ENCODE measurements at places on chromosomes 11 and 22.

- DNase-seq, result no peak
Observed at GRCh38 chr11:79942646-79943045, 501.8 kb upstream of the TENM4 start.

DNA sequence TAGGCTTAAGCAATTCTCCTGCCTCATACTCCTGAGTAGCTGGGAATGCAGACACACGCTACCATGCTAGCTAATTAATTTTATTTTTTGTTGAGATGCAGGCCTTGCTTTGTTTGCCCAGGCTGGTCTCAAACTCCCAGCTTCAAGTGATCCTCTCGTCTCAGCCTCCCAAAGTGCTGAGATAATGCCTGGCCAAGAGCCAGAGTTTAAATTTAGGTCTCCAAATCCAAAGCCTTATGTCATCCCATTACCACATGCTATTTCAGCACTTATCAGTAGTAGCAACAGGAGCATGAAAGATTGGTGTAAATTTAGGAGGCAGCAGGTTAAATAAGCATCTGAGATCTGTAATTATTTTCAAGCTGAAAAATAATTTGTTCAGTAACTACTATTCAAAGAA lies 326.1 kb upstream of the ANO5 start:
- no peak for DNase-seq

DNA sequence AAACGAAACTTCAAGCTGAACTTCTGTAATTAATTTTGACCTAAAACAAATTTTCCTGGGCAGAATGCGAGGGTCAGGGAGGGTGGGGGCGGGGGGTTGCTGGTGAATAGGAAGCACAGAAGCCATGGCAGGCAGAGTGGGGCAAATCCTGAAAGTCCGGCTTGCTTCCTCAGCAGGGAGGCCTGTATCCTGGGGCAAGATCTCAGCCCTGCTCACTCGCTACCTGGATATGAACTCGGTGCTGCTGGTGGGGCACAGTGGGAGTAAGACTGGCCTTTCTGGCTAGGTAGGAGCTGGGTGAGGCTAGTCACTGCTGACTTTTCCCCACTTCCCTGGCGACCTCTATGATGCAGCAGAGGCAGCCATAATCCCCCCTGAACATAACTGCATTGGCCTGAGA lies 168.9 kb upstream of the CHORDC1 start:
- no peak for DNase-seq

- DNase-seq, result no peak
Observed at GRCh38 chr22:29755889-29756288, 10.9 kb downstream of the ZMAT5 start.

DNA sequence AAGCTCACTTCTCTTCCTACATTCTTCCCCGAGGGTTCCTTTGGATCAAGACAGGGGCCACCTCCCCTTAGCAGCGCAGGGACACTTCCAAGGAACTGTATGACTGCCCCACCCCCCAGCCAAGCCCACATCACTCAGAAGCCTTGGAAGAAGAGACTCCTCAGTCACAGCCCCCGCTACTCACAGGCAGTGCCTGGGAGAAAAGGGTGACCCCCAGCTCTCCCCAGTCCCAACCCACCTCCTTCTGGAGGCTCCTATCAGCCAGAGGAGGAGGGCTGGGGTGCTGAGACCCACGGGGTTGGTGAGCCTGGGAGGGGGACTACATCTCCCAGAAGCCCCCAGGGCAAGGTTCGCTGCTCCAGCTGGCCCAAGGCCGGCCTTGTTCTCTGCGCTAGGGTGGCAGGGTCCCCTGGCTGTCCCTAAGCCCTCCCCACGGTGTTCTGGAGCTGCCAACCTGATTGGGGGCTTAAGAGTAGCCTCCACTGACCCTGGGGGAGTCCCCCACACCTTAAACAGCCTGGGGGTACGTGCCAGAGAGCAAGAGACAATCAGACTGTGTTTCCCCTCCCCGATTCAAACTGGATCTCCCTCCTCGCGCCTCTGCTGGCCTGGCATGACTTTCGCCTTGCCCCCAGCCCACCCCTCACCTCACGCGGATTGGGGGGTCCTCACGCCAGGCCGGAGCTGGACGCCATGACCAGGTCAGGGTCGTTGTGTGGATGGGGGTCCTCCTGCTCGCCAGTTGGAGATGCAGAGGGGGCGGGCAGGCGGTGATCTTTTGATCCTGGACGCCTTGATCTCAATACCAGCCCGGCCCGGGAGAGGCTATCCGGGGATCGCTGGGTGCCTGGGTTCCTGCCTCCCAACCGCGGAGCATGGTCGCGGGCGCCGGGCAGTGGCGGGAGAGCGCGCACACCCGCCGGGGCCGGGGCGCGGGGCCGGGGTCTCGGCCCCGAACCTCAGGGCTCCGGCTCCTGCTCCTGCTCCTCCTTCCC lies 838 bp downstream of the BCL9L start:
- DNase-seq, result no peak

GRCh38 chr11:61587951-61588727 lies 7.3 kb upstream of the SYT7 start:
- no peak for DNase-seq

GRCh38 chr11:111357150-111358037 lies 21.7 kb downstream of the POU2AF1 start:
- DNase-seq, result no peak

DNA sequence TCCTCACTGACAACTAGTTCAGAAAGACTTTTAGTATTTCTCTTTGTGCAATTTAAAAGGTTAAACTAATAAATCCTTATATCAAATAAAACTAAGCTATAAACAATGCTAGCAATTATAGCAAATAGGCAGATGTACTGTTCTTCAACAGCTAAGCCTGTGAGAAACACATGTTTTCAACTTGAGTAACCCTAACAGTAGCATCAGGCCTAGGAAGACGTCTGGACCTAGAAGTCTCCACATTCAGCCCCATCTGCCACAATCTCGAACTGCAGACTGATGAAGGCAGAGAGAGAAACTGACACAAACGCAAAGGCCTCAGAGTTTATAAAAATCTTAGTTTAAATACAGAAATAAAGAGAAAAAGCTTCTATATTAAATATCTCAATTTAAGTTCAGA lies 2.5 kb downstream of the ST13 start:
- DNase-seq, result no peak

DNA sequence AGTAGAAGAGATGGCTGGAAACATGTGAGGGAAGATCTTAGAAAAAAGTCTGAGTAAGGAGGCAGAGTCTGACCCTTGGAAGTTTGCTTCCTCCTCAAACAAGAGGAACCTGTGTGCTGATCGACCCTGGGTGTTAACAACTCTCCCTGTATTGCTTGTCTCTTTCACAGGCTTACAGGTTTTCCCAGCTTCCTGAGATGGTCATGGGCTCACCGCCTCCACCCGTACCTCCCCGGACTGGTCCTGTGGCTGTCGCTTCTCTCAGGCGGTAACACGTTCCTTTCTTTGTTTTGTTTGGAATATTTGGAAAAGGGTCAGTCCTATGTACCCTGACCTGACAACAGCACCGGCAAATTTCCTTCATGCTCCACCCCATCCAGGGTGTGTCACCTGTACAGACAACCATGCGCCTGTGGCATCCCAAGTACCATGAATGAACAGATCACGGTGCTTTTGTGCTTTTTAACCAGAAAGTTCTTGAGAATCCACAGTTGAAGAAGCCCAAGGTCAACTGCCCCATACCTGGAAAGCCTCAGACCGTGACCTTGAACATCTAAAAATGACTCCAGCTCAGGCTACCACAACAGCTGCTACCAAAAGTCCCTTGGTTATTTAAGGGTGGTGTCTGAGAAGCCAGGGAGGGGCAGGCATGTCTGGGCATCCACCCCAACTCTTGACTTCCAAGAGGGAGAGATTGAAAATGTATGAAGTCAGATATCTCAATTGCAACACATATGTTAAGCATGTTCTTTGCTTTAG lies 44.6 kb downstream of the C11orf91 start:
- no peak for DNase-seq

DNA sequence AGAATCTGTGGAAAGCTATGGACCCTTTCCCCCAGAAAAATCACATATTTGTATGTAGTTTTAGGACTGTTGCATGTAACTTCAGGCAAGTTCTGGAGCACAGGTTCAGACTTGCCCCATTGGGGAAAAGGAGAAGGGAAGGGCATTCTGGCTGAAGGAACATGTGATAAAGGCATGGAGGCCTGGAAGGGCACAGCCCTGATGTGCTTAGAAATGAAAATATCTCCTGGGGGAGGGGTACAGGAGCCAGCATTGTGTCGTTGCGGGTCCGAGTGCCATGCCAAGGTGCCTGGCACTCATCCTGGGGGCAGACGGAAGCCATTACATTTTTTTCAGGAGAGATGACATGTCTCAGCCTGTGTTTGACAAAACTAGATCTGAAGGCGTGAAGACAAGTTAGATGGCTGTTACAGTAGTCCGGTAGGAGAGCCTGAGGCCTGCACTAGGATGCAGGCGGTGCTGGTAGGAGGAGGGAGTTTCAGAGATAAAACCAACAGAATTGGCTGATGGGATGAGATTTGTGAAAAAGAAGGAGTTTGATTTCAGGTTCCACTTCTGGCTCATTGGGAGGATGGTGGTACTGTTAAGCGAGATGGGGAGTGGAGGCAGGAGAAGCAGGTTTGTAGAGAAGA lies 96.9 kb downstream of the TEAD1 start:
- DNase-seq, result no peak

- no peak for DNase-seq
Observed at GRCh38 chr11:100557830-100558611, 129.1 kb upstream of the ARHGAP42 start.

GRCh38 chr22:38737302-38738060 lies 18.3 kb downstream of the SUN2 start:
- DNase-seq, result no peak

DNA sequence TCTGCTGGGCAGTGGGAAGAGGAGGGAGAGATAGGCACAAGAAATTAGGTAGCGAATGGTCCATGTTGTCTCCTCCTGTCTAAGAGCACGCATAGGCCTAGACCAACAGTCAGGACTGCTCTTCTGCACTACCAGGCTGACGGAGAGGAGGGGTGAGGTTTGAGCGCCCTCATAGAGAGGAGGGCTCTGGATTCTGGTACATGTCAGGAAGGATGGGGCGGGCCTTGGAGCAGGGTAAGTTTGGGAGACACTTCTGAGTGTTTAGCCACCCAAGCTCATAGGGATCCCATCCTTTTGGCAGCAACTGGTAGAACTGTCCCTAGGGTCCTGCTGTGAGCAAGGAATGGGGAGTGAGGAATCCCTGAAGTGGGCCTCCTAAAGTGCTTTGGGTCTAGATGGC lies 60.4 kb downstream of the KCNC1 start:
- DNase-seq, result no peak

- peak; percentile 20 for DNase-seq
Observed at GRCh38 chr22:27668828-27669797, 132.4 kb downstream of the MN1 start.

- no peak for DNase-seq
Observed at GRCh38 chr11:25775603-25776002, 556.3 kb upstream of the ANO3 start.

GRCh38 chr22:27057717-27058116 lies 400.3 kb downstream of the MIAT start:
- no peak for DNase-seq

GRCh38 chr22:37802310-37803194 lies 5.2 kb upstream of the GCAT start:
- DNase-seq, result no peak

GRCh38 chr11:271319-271715 lies 6.9 kb upstream of the NLRP6 start:
- no peak for DNase-seq

- DNase-seq, result no peak
Observed at GRCh38 chr11:126914166-126914565, 86.4 kb downstream of the KIRREL3 start.

GRCh38 chr11:78190374-78190773 lies 1.7 kb downstream of the USP35 start:
- DNase-seq, result no peak

DNA sequence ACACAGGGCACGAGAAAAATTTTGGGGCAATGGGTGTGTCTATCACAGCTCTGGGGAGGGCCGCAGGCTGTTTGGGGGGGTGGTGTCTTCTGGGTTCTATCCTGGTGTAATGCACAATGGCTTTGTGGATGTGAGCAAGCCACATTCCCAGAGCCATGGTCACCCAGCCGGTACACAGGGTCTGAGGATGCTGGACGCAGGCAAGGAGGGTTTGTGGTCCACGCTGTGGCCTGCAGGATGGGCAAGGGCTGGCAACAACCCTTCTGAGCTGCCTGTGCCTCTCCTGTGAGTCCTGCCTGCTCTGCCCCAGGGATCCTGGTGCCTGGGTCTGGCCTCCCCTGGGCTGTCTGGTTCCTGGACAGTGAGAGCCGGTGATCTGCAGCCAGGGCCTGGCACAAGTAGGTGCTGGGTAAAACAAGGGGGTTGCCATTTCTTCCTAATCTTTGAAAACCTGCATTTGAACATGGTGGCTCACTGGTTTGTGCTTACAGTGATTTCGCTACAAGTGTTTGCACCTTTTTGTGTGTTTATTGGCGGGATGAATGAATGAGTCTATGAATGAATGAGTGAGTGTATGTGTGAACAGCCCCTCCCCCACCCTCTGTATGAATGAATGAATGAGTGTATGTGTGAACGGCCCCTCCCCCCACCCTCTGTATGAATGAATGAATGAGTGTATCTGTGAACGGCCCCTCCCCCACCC lies 4.4 kb upstream of the MRPL23 start:
- no peak for DNase-seq

DNA sequence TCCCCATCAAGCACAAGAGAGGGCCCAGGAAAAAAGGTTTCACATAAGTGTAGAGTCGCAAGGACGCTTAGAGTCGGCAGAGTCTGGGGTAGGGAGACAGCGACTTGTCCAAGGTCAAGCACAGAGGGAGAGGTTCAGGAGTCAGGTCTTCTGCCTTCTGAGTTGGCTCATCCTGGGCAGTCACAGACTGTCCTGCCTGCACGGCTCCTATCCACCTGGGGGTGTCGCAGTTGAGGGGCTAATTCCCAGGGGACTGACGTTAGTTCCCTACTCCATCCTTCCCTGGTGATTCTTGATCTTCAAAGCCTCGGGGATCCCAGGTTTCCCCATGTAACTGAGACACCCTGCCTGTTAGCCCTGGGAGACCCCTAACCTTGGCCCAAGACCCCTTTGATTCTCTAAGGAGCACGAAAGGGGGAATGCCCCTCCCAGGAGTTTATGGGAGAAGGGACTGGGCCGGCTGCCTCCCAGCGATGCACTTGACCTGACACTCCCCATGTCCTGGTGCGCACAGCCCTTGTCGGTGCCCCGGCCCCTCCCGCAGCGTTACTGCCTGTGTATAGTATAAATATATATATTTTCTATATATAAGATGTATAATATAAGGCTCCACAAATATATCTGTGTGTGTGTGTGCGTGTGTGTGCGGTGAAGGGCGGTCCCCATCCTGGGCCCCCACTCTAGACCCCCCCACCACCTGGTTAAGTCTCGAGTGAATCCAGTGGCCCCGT lies 14.7 kb upstream of the TAB1 start:
- no peak for DNase-seq

DNA sequence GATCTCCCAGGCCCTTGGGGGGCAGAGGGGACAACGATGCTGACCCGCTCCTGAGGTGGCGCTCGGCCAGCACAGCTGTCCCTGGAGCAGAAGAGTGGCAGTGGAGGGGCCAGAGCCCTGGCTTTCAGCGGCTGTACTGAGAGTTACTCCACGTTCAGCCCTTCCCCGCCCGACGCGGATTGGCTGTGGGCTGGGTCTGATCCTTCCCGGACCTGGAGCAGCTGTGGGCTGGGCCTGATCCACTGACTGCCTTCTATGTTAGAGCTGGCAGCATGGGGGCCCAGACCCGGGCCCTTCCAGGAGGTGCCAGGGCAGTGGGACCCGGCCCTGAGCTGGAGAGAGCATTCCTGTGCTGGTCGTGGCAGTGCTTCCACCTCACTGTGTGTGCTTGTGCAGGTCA lies 27.8 kb downstream of the YWHAH start:
- no peak for DNase-seq

- no peak for DNase-seq
Observed at GRCh38 chr22:43101306-43101705, 9.2 kb upstream of the BIK start.
